CD14-positive monocyte (primary cell): ENCODE measurements at places on chromosomes 3 and 15.

DNA sequence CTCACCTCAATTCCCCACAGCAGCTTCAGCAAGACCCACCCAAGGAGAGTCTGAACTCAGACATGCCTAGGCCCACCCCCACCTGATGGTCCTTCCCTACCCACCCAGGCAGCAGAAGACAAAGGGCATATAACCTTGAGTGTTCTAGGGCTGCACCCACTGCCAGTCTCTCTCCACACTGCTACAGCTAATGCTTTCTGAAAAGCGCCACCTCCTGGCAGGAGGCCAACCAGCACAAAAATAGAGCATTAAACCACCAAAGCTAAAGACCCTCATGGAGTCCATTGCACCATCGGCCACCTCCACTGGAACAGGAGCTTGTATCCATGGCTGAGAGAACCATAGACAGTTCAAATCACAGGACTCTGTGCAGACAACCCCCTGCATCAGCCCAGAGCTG is 11.3 kb upstream of the RPL39L start:
- peak; percentile 22 for DNase-seq

DNA sequence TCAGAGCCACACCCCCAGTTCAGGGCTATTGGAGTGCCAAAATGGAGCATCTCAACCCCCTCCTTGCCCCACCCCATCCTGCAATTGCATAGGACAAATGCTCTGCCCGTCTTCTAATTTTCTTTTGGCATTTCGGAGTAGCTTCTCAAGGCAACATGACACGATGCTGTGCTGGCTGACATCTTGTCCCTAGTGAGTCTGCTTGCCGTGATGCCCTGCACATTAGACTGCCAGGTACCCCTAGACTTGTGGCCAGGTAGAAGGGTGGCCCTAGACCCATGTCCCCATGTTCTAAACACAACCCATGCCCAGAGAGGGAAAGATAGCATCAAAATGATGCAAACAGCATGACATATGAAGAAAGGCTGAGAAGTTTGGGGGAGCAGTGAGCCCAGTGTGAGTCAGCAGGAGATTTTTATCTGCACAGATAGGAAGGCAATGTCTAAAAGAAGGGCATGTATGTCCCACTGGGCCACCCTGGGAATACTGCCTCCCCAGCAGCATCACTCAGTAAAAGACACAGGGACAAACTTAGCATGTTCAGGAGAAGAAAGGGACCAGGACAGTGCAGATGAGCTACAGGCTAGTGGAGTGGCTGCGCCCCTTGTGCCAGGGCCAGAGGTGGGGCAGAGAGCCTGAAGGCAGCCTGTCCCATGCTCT is 36.8 kb downstream of the CA12 start:
- DNase-seq = no peak

DNA sequence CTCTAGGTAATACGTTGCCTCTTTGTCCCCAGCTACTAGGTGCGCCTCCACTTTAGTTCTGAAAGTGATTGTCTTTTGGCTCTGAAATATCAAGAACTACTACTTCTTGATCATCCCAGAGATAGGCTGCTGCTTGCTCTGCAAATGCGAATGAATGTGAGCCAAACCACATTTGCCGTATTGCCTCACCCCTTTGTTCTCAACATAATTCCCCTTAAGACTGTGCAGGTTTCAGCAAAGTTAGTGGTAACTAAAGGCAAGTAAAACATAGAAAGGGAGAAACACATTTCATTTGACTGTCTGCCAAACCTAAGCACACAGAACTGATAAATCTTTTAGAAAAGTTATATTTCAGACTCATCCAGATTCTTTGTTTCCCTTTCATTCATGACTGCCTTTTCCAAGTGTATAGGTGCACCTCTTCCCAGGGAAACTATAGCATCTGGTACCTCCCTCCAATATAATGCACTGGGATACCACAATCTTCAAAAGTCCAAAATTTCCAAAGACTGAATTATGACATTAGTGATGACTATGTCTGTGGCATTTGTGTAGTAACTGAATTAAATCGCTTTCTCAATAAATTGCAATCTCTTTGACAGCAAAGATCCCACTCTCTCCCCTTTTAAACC is 720.6 kb upstream of the CBLB start:
- DNase-seq = no peak

DNA sequence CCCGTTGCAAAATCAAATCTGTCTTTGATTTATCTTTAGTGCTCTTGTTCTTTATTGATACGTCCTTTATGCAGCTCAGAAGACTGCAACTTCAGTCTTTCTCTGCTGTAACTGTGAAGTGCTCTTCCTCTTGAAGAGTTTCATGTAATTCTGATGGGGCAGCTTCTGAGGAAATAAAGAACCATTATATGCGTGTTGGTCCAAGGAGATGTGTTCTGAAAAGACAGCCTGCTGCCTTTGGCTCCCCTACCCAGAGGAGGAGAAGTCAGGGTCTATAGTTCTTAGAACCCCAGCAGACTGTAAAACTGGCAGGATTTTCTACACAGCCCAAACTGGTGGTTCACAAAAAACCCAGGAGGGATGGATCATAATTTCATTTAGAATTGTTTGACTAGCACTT is 22.4 kb upstream of the ABHD10 start:
- no peak for DNase-seq

- DNase-seq = no peak
Measured at GRCh38 chr3:189787632-189788031, 156.4 kb downstream of the TP63 start.

DNA sequence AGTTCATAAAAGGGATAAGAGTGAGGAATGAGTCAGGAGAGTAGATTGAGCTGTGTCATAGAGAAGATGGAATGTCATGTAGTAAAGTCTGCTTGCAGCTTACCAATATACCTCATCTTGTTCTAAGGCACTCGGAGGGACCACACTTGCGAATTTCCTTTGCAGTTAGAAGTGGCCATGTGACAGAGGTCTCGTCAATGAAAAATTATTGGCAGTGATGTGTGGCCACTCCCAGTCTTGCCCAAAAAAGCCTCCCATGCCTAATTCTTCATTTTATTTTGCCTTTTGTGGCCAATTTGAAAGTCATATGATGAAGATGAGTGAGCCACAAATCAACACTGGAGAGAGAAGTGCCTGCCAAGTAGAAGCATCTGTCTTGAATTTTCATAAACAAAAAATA is 465.6 kb upstream of the ZNF385D start:
- no peak for DNase-seq
